Stimulated activated CD8-positive, alpha-beta memory T cell treated with anti-CD3 and anti-CD28 coated beads, Interleukin-7, amount 100 ng/mL, for 48 hours (primary cell): ENCODE measurements at places on chromosomes 16 and 17.

- no peak for DNase-seq
Measured at GRCh38 chr16:1890708-1891050, 18.7 kb upstream of the MEIOB start.

DNA sequence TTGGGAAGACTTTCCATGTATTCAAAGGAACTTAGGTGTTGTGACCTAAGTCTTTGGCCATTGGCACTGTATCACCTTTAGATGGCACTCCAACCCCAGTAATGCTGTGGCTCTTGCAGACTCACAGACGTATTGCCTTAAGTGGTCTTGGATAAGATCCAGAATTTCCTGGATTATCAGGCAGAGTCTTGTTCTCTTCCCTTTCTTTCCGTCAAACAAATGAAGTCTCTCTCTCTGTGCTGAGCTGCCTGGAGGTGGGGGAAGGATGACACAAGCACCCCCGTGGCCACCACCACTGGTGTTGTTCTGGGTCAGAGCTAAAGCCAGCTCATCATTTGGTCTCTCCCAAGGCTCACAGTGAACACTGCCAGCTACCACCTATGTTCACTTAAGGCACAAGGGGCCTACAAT is 789.9 kb upstream of the KIF2B start:
- DNase-seq: no peak

DNA sequence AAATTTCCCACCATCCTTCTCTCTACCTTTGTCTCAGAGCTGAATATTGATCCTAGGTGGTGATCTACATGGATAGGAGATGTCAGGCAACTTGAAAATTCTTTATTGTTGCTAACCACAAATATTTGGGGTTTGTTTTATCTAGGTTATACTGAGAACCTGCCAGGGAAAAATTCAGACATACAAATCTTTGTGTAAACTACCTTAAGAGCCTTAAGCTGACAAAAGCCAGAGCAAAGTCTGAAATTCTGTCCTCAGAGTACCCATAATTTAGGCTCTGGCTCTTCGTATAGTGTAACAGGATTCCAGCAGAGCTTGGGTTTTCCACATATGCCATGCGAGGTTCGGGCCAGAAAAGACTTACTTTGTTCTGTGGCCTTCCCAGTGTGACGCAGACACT is 406.7 kb upstream of the MAF start:
- DNase-seq: no peak

GRCh38 chr16:49057391-49057790 is 224.2 kb downstream of the CBLN1 start:
- no peak for DNase-seq

- DNase-seq: no peak
Measured at GRCh38 chr17:55889271-55889670, 138.4 kb downstream of the PCTP start.

DNA sequence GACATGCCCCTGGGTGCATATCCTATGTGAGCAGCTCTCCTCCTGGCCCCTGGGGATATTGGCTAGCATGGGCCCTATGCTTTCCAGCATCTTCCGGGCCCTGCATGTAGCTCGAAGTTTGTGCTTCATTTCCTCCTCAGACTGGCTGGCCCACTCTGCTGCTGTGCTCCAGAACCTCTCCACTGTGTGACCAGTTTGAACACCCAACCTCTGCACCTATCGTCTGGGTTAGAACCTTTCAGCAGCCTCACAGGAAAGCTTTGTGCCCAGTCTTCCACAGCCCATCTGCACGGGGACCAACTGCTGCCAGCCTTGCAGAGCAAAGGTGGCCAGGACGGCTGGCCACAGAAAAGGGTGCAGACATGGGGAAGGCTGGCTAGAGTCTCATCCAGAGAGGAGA is 10.2 kb upstream of the CLEC18B start:
- DNase-seq: no peak

GRCh38 chr17:79626156-79626890 is 15.5 kb upstream of the RBFOX3 start:
- DNase-seq: no peak

GRCh38 chr17:40311575-40311974 is 2.6 kb downstream of the RARA start:
- no peak for DNase-seq

GRCh38 chr17:79849953-79850352 is 10.7 kb upstream of the CBX4 start:
- no peak for DNase-seq

- DNase-seq: no peak
Measured at GRCh38 chr16:77327717-77328116, 107.1 kb downstream of the ADAMTS18 start.

GRCh38 chr16:21263640-21264570 is 14.2 kb downstream of the CRYM start:
- DNase-seq: no peak
